ENCODE measurements at places on chromosomes 2 and 18. TPM values are rescaled to one million over a fixed set of nuclear protein-coding genes. Genes with fewer than 3 reads are reported as not detected.

Gene SERPINB12
- total RNA-seq, result not detected

Gene CACNB4
- total RNA-seq, result 62.9 TPM

Gene ANKRD30BL
- total RNA-seq, result 15.3 TPM

Gene SERPINB5
- 0.20 TPM for total RNA-seq

Gene COL6A3
- 429 TPM for total RNA-seq

Gene FOXI3
- total RNA-seq, result 0.10 TPM

Gene ONECUT2
- 4.5 TPM for total RNA-seq

Gene GKN1
- total RNA-seq, result not detected

Gene BMP10
- not detected for total RNA-seq

Gene ANKRD36B
- 114 TPM for total RNA-seq

Gene CAVIN2
- 26.6 TPM for total RNA-seq

Gene CCDC85A
- 24.3 TPM for total RNA-seq

Gene TEX44
- not detected for total RNA-seq

Gene B3GNT7
- 5.9 TPM for total RNA-seq

Gene MC2R
- total RNA-seq, result not detected

Gene IL1R2
- total RNA-seq, result 1.1 TPM

Gene CHRNA1
- total RNA-seq, result 0.20 TPM

Gene PDK1
- total RNA-seq, result 12.4 TPM

Gene CLEC4F
- total RNA-seq, result not detected

Gene SLC9A4
- total RNA-seq, result 0.06 TPM

Gene ARL6IP6
- 19.0 TPM for total RNA-seq

Gene CHRNG
- total RNA-seq, result 0.06 TPM

Gene RFX8
- 1.1 TPM for total RNA-seq

Gene TRIM43B
- total RNA-seq, result not detected

Gene ILKAP
- total RNA-seq, result 38.9 TPM

Gene LIPG
- total RNA-seq, result 3.6 TPM

Gene KIF3C
- 26.2 TPM for total RNA-seq

Gene PGAP1
- total RNA-seq, result 82.4 TPM
